ENCODE measurements at places on chromosomes 1 and 21.

GRCh38 chr1:84510165-84510564, 3.8 kb upstream of the GNG5 start:
- no peak for DNase-seq

DNA sequence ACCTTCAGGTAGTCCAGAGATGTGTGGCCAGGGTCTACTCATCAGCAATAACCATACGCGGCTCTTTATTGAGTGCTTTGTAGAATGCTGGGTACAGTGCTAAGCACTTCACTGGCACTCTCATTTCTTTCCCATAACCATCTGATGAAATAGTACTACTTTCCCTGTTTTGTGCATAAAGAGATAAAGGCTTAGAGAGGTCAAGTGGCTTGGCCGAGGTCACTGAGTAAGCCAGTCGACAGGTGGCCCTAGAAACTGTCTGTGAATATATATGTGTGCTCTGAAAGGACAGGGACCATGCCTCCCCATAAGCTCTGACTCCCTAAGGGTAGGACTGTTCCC, 52.8 kb downstream of the NENF start:
- no peak for DNase-seq

GRCh38 chr1:103211073-103211472, 102.8 kb upstream of the COL11A1 start:
- DNase-seq = no peak

DNA sequence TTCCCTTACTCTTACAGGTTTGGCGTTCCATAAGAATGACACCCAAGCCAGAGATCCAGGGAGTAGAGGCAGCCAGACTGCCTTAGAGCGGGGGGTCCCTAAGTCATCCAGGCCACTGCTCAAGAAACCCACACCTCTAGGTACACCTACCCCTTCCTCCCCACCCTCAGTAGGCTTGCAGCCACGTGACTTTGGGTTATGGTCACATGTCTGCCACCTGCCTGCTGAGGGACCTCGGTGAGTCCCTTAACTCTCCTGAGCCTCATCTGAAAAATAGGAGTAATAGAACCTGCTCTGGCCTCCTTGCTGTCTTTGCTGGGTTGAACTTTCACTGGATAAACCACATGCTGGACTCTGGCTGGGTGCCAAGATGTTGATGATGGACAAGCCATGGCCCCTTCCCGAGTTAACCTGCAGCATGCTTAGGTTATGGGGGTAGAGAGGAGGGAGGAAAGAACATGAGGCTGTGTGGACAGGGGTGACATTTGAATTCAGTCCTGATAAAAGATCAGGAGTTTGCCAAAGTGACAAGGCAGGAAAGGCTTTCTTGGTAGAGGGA, 4.5 kb downstream of the RPS6KA1 start:
- no peak for DNase-seq

DNA sequence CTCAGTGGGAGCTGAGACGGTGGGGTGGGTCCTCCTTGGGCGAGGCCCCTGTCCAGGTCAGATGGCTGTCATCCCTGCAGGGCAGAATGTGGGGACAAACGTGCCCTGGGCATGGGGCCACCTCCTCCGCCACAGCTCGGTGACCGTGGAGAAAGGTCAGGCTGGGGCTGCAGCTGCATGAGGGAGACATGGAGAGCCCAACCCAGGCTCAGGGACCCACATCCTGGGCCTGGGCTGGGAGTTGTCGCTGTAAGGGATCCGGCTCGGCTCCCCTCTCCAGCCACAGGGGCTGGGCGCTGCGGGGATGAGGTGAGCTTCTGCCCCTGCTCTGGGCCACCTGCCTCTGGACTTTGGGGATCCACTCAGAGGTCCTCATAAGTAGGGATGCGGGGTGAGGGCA, 518 bp upstream of the PLCH2 start:
- no peak for DNase-seq

GRCh38 chr1:205443585-205444299, 12.1 kb downstream of the BLACAT1 start:
- no peak for DNase-seq

DNA sequence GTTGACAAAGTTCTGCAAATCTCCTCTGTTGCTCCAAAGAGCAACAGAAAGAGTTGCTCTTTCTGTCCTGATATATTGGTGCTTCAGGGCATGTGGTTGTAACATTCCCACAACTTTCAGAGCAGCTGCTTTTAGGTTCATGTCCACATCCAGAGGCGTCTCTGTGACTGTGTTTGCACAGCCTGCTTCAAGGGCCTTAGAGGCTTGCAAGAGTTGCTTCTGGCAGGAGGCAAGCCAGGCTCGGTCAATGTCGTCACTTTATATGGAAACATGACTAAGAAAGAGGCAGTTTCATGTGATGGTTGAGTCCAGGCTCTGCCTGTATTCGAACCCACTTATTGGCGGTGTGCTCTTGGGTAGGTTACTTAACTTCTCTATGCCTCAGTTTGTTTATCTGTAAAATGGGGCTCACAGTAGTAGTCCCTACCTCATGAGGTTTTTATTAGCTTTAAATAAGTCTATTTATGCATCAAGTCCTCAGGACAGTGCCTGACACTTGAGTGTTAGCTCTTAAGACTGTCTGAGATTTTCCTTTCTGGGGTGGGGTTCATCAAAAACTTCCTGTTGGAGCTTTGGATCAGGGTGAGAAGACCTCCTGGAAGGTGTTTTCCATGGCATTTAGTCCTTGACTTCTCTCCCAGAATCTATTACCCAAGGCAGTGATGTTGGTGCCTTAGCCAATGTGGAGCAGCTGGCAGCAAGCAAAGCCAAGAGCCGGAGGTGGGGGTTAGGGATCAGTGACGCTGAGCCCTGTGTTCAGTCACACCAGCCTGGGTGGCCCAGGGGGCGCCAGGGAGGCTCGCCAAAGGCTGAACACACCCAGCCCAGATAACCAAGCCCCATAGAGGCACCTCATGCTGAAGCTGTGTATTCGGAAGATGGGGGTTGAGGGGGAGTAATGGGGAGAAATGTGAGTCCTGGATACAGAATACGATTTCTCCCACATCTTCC, 18.9 kb downstream of the LHX4 start:
- DNase-seq = no peak

DNA sequence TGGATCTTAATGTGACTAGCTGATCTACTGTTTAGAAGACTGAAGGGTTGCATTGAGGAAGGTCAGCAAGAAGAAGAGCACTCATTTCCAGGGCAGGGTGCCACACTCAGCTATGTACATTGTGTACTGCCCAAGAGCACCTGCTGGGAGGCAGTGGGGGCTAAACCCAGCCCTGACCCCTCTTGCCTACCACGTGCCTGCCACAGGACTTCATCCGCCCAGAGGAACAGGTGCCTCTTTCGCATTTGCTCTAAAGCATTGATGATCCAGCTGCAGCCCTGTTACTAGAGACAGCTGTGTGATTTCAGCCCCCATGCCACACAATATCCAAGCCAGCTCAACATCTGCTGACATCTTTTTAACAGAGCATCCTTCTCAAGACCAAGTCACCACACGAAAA, 341.8 kb downstream of the LMX1A start:
- no peak for DNase-seq

GRCh38 chr1:234727018-234727940, 117.3 kb upstream of the IRF2BP2 start:
- no peak for DNase-seq

- DNase-seq = no peak
These were observed 13.8 kb upstream of the EYA3 start for GRCh38 chr1:28102189-28102588.

DNA sequence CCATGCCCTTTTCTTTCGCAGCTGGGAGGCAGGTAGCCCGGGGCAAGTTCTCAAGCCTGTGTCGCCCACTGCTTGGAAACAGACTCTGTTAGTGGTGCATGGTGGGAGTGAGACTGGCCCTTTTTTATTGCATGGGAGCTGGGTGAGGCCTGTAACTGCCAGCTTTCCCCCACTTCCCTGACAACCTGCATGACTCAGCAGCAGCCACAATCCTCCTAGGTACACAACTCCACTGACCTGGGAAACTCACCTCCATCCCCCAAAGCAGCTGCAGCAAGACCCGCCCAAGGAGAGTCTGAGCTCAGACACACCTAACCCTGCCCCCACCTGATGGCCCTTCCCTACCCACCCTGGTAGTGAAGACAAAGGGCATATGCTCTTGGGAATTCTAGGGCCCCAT, 25.8 kb downstream of the PIGP start:
- DNase-seq = no peak

- no peak for DNase-seq
These were observed 21.5 kb upstream of the NUP133 start for GRCh38 chr1:229529639-229530038.

DNA sequence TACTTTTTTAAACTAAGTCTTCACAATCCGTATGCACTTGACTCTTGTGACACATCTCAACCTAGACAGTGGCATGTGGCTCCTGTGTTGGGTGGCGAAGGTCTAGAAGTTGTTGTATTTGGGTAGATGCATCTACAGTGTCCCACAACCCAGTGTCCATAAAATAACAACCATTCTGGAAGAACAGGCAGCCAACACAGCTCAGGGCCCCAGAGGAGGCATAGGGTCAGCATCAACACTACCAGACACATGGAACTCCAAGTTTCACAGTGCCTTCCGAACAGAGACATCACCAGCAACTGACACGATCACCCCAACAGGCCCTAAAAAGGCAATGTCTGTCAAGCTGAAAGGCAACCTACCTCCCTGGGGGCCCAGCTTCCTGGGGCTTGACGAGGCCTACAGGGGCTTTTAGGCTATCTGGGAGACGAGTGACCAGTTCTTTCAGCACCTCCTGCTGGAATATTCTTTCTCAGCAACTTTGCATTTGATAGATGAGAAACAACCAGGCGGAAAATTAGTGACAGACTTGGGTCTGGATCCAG, 5.6 kb downstream of the SH3BP5L start:
- no peak for DNase-seq

DNA sequence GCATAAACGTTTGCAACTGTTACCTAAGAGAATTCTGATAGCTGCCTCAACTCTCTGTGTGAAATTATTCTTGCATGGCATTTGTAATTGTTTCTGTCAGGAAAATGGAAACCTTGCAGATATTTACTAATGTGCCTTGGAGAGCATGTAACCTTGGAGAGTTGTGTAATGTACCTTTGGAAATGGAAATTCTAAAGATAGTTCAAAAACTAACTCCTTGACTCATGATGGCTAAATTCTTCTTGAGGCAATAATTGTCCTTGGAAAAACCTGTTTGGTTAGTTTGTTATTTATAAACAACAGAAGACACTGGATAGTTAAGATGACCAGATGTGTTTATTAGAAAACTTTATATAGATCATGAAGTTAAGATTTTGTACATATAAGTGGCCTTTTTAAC, 1033.8 kb downstream of the PLA2G4A start:
- DNase-seq = no peak

GRCh38 chr21:26732432-26733221, 112.6 kb downstream of the ADAMTS1 start:
- no peak for DNase-seq

DNA sequence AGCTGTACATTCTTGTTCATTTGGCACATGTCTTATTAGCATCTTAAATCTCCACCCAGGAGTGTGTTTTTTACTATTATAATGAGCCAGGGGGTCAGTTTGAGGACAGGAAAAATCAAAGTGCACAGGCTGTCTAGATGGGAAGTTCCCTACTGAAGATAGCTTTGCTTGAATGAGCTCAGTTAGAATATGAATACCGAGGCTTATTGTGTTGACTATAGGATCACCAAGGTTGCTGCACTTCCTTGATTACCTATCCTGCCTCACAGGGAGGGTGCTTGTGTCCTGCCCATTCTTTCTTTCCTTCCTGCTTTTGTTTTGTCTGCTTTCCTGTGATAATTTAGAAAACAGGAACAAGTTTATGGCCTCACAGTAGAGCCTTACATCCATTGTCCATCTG, 16.3 kb downstream of the PHGDH start:
- DNase-seq = no peak

- DNase-seq = no peak
These were observed 192.5 kb upstream of the GREM2 start for GRCh38 chr1:240804475-240804874.

DNA sequence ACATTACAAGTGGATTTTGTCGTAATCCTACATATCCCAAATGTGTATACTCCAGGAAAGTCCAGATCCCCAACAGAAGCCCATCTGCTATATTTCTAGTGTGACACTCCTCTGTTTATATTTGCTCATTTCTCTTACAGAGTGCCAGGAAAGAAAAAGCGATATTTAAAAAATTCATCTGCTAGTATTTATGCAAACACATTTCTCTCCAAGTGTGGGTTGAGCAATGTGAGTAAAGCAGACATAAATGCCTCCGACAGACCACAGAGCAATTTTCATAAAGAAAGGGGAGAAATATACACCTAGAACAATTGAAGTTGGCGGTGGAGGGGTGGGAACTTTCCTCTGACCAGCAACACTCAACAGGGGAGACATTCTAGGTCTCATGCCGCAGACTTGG, 22.2 kb upstream of the RAP1A start:
- DNase-seq = no peak

- peak; percentile 41 for DNase-seq
These were observed 216.0 kb downstream of the DYRK1A start for GRCh38 chr21:37582590-37582989.

DNA sequence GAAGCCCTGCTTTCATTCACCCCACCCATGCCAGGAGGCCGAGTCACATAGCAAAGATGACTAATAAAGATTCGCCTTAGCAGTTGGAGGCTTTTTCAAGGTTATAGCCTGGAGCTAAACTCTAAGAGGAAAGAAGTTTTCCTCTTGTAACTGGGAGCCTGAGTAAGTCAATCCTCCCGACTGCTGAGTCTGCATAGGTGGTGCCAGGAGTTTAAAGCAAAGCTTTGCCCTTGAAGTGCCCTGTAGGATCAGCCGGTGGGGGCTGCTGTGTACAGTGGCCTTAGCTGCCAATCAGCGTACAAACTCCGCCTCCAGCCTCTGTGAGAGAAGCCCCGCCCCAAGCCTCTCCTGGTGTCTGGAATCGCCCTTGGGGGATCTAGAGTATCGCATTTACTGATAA, 147.5 kb upstream of the SPATA6 start:
- DNase-seq = no peak

DNA sequence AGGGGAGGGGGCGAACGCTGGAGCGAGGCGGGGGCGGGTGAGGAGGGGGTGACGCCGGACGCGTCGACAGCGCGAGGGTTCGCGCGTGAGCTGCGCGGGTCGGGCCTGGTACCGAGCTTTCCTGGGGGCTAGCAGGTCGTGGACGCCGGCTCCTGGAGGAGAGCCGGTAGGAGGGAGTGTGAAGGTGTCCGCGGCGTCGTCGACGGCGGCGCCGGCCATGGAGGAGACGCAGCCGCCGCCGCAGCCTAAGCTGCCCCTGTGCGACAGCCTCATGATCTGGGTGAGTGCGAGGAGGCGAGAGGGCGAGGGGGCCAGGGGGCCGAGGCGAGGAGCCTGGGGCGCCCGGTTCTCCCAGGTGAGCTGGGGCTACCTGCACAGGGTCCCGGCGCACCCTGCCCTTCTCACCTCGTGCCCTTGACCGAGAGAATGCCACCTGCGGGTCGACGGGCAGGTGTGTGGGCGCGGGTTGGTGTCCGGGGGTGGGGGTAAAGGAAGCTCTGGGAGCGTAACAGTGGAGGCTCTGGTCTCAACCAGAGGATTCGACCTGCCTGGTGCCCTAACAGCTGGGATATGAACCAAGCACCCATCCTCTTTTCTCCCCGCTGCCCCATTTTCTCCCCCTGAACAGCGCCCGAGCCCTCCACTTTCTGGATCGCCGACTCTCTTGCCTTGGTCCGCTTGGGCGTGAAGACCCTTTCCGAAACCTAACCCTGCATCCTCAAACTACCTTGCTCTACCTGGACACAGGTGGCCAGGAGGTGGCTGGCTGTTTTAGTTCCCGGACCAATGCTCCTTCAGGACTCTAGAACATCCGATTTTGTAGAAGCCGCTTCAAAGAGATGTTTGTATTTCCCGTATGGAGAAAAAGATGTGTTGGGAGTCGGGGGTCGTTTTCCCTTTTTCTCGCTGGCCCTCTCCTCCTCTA, at the start of gene HOOK1:
HOOK1 (plus strand) TSS at position 49 of the 925 bp plus-strand sequence; CDS start at position 218, 169 bp downstream.
- peak; percentile 34 for DNase-seq
